ENCODE measurements at places on chromosomes 11 and 22. TPM values are rescaled to one million over a fixed set of nuclear protein-coding genes. Genes with fewer than 3 reads are reported as not detected.

The KCNK4 gene
- total RNA-seq = not detected

The HSPB2 gene
- total RNA-seq = 1.9 TPM

The SELENOH gene
- 86.4 TPM for total RNA-seq

The MS4A1 gene
- total RNA-seq = not detected

The SLC16A8 gene
- 0.15 TPM for total RNA-seq

The CNIH2 gene
- total RNA-seq = not detected

The ISX gene
- not detected for total RNA-seq

The XKR3 gene
- total RNA-seq = not detected

The TMPRSS4 gene
- total RNA-seq = not detected

Data from smooth muscle cell of the coronary artery (primary cell).